ENCODE measurements at places on chromosomes 3 and 15.

DNA sequence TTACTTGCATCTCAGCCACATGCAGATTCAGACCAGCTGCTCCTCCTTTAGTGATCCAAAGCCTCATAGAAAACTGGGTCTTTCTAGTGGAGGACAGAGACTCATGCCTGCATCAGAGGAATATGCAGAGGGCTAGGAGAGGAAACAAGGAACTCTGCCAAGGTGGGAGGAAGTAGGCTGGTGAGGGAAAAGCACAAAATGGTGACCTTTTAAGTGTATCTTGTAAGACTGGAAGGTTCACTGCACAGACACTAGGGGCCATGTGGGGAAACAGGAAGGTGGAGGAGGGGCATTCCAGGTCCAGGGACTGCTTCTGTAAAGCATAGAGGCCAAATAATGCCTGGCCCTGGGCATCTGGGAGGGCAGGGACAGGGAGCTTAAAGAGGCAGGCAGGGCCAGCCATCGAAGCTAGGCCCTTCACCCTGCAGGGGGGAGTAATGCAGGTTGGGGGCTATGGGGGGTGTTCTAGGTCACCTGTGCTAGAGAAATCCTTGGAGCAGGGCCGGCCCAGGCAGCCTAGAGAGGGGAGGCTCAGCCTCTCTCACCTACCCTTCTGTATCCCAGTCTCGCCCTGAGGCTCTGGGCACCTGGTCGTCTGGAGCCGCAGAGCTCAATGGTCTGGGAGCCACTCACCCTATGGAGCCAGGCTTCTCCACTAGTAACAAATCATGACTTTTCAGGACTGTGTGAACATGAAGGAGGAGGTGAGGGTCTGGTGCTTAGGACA is 117.7 kb downstream of the DNAJB8 start:
- peak; percentile 19 for DNase-seq

DNA sequence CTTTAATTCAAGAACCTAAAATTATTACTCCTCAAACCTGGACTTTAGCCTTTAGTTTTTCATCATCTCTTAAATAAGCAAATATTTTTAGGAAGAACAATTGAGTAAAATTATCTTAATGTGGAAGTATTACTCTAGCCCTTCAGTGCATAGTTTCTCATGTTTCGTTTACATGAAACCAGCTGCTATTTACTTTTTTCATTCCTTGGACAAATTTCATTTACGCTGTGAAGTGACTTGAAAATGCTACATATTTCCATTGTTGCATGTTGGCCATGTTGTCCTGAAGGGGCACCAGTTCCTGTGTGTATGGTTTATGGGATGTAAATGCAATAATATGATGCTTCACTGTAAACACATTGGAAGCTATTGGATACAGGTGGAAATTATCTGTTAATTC is 49.9 kb downstream of the SLC25A26 start:
- no peak for DNase-seq

DNA sequence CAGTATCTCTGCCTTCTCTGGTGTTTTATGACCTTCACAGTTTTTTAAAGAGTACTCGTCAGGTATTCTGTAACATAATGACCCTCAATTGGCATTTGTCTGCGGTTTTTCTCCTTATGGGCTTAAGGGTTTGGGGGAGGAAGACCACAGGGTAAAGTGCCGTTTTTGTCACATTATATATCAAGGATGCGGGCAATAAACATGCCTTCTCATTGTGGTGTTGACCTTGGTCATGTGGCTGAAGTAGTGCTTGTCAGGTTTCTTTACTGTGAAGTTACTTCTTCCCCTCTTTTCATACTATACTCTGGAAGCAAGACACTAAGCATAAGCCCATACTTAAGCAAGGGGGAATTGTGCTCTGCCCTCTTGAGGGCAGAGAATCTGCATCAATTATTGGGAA is 16.6 kb downstream of the CAPN3 start:
- no peak for DNase-seq

- peak; percentile 82 for DNase-seq
Measured at GRCh38 chr15:77118882-77119321, 48.0 kb upstream of the TSPAN3 start.

DNA sequence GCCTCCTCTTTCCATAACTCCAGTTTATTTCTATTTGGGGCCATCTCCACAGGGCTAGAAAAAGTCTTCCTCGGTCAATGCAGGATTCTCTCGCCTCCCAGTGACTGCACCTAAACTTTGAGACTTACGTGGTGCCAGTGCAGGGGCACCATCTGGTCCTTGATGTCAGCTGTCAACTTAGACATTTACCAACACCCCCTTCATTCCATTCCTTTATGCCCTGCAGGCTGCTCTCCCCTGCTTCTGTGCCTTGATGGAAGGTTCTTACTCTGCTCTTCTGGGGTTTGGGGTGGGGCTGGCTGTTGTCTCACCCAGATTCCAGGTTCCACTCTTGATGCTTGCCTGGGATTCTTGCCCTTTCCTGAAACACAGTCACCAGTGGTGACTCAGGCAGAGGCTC is 101.8 kb downstream of the ST8SIA2 start:
- DNase-seq: peak; percentile 23

- no peak for DNase-seq
Measured at GRCh38 chr3:196994056-196994455, 25.4 kb upstream of the PIGZ start.
